Activated CD4-positive, alpha-beta T cell treated with anti-CD3 and anti-CD28 coated beads, Interleukin-2, amount 10 ng/mL, durations not matched to agents 24 days and 14 days (primary cell): ENCODE measurements at places on chromosomes 11 and 22. TPM values are rescaled to one million over a fixed set of nuclear protein-coding genes. Genes with fewer than 3 reads are reported as not detected.
A peak's percentile ranks its signal among the peaks of the same experiment; 100 is the strongest.

The KCNJ1 gene
- total RNA-seq: not detected in 2 replicates

The DGAT2 gene
- 7.3 and 8.6 TPM in 2 replicates for total RNA-seq

The TP53I11 gene
- 8.6 and 9.1 TPM in 2 replicates for total RNA-seq

The THY1 gene
- 1.6 and 1.8 TPM in 2 replicates for total RNA-seq

DNA sequence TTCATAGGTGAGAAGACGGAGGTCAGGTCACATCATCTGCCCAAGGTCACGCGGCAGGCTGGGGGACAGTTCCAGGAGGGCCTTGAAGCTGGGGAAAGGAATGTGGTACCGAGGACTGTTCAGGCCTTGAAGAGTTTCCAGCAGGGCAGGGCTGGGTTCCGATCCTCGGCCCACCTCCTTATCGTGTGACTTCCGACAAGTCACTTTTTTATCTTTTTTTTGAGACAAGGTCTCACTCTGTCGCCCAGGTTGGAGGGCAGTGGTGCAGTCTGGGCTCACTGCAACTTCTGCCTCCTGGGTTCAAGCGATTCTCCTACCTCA is 623 bp downstream of the NDUFS8 start:
- H3K4me3 ChIP-seq: peak overlapping the region; percentile 84
- H3K4me1 ChIP-seq: peaks cover 23% of the 10 kb centered on the region
- H3K27ac ChIP-seq: peak overlapping the region; percentile 87
- no peak for DNase-seq
- peaks cover 7% of the 10 kb centered on the region for H3K36me3 ChIP-seq
- no peaks in the 10 kb centered on the region for H3K27me3 ChIP-seq

GRCh38 chr11:19419021-19419750 is 178.4 kb upstream of the E2F8 start:
- H3K36me3 ChIP-seq: no peaks in the 10 kb centered on the region
- H3K27ac ChIP-seq: no peak overlapping the region
- peaks cover 6% of the 10 kb centered on the region for H3K27me3 ChIP-seq
- H3K4me1 ChIP-seq: no peaks in the 10 kb centered on the region
- no peak overlapping the region for H3K4me3 ChIP-seq

GRCh38 chr11:69295079-69295994 is 1.4 kb downstream of the MYEOV start:
- H3K4me1 ChIP-seq: peaks cover 46% of the 10 kb centered on the region
- H3K4me3 ChIP-seq: peak overlapping the region; percentile 45
- DNase-seq: no peak
- peaks cover 2% of the 10 kb centered on the region for H3K27me3 ChIP-seq
- H3K36me3 ChIP-seq: peaks cover 1% of the 10 kb centered on the region
- H3K27ac ChIP-seq: peak overlapping the region; percentile 6

DNA sequence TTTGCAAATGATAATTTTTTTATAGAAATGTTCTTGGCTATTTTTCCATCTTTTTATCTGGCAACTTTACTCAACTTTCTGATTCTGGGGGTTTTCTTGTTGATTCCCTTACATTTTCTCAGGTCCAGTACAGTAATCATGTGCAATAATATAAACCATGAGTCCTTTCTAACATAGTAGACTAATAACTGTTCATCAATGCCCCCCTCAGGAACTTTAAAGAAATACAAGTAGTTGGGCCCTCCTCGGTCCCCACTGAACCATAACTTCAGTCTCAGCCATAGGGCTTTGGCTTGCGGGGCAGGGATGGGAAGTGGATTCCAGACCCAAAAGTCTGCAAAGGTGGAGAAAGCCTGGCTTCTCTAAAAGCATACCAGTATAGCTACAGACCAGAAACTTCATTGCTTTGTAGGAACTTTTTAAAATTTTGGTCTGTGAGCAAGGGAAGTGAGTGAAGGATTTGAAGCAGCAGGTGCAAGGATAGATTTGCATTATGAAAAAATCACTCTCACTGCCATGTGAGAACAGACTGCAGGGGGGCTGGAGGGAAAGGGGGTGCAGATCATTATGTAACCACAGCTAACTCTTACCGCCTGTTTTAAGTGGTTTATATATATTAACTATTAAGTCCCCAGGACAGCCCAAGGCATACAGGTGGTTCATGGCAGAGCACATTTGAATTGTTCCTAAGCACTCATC is 10.4 kb upstream of the TUB start:
- H3K4me1 ChIP-seq: no peaks in the 10 kb centered on the region
- no peak overlapping the region for H3K27ac ChIP-seq
- H3K4me3 ChIP-seq: no peak overlapping the region
- no peak for DNase-seq
- peaks cover 15% of the 10 kb centered on the region for H3K27me3 ChIP-seq

DNA sequence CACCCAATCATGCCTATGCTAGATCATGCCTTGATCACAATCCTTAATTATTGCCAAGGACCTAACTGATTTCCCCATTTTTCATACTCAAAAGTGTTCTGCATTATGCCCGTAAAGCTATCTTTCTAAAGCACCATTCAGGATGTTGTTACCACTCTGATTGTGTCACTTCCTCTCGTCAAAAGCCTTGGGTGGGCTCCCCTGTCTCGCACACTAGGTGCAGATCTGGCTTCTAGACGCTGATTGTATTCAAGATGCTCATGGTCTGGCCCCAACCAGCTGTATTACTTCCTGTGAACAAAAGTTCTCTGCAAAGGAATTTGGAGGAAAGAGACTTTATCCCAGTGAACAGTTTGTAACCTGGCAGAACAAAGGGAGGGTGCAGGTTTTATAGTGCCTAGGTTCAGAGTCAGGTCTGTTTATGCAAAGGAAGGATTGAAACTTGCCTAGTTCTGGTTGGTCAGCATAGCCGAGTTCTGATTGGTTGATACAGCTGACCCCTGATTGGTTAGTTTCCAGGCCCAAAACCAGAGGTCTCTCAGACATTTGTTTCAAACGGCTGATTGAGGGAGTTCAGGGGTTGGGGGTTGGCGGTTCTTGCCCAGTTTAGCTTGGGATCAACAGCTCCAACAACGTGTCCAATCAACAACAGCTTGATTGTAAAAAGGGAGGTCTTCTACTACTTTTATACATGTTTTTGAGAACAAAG is 25.4 kb downstream of the ATG13 start:
- no peak overlapping the region for H3K4me3 ChIP-seq
- DNase-seq: no peak
- no peak overlapping the region for H3K27ac ChIP-seq
- H3K36me3 ChIP-seq: peaks cover 42% of the 10 kb centered on the region

DNA sequence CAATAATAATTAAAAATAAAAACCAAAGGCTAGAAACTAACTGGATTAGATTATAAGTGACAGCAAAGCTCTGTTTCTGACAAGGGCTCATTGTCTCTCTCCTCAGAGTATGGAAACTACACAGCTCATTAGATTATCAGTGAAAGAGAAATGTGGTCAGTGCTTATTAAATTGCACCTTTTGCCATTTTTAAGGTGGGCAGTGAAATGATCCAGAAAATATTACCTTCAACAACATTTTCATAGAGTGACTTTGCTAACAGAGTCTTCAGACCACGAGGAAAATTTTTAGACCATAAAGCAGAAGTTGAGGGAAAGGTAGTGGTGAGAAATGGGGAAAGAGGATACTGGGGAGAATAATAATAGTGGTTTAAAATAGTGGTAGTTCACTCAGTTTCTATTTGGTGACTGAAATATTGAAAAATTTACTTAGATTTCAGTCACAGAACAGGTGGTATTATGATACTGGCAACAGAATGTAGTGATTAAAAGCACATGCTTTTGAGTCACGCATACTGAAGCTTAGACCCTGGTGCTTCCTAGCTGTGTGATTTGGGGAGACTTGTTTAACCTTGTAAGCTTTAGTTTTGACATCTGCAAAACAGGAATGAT is 684.0 kb upstream of the CCDC90B start:
- H3K27ac ChIP-seq: no peak overlapping the region
- no peak for DNase-seq
- H3K36me3 ChIP-seq: no peaks in the 10 kb centered on the region
- no peaks in the 10 kb centered on the region for H3K27me3 ChIP-seq

DNA sequence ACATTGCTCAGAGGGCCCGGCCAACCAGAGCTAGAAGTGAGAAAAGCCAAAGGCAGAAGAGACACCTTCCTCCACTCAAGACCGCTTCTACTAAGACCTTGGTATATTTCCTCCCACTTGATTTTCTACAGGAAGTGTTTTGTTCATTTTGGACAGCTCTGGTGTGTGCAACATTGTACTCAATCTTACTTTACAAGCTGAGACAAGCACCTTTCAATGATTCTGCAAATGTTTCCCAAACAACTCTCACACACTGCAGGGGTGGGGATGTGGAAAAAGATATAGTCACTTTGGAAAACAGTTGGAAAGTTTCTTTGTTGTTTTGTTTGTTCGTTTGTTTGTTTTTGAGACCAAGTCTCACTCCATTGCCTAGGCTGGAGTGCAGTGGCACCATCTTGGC is 15.7 kb downstream of the MYO18B start:
- H3K27me3 ChIP-seq: no peaks in the 10 kb centered on the region
- peaks cover 22% of the 10 kb centered on the region for H3K4me1 ChIP-seq
- DNase-seq: no peak
- H3K4me3 ChIP-seq: no peak overlapping the region
- peak overlapping the region; percentile 53 for H3K27ac ChIP-seq
